Bronchial epithelial cell (primary cell): ENCODE measurements at places on chromosomes 5 and 9. TPM values are rescaled to one million over a fixed set of nuclear protein-coding genes. Genes with fewer than 3 reads are reported as not detected.

DNA sequence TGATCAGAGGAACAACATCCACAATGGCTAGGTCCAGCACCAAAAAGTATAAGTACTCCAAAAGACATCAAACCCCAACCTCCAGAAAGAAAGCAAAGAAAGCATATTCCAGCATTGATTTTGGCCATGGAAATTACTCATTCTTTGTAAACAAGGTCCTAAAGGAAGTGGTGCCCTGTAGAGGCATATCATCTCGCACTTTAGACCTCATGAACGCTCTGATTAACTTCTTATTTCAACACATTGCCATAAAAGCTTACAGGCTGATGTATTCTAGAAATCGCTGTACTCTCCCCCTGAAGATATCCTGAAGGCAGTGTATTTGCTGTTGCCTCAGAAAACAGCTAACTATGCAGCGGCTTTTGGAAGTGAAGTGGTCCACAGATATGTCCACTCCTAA is 82.7 kb upstream of the TNPO1 start:
- peak; percentile 34 for DNase-seq

Gene SHISAL2B
- not detected in 2 replicates for total RNA-seq

GRCh38 chr5:88729084-88729828 is 153.7 kb downstream of the MEF2C start:
- DNase-seq, result peak; percentile 72

GRCh38 chr9:137240318-137240840 is 708 bp upstream of the TUBB4B start:
- DNase-seq, result peak; percentile 28

Gene IGIP
- total RNA-seq, result 5.3 and 5.9 TPM in 2 replicates

- DNase-seq, result no peak
These were observed 1.6 kb downstream of the CREB3 start for GRCh38 chr9:35734096-35734495.

Gene GPX3
- 79.0 and 182 TPM in 2 replicates for total RNA-seq

Gene HTR4
- total RNA-seq, result 0.26 TPM in 1 of 2 replicates, not detected in the other

- no peak for DNase-seq
These were observed 187.0 kb downstream of the CACNA1B start for GRCh38 chr9:138064547-138064946.

- peak; percentile 40 for DNase-seq
These were observed 1.3 kb downstream of the CD74 start for GRCh38 chr5:150411245-150411979.

- DNase-seq, result no peak
These were observed at the start of gene NRG2 for GRCh38 chr5:140042643-140043507. Gene NRG2, minus strand, starts transcription at chr5:140043299.

Gene PCDHB11
- under 0.01 and 0.26 TPM in 2 replicates for total RNA-seq

DNA sequence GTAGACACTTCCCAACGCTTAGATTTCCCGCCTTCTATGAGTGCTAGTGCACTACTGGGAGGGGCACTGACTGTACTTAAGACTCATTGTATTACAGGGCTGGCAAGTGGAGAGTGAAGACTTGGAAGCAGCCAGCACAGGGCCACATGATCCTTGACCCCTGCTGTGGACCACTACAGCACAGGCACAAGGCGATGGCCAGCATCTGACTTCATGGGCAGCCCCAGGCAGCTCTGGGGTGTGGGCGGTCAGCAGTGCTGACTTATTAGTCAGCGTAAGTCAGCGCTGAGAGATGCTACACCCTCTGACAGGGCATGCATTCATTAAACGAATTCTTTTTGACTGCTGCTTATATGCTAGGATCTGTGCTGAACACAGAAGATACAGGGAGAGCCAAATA is 9.3 kb downstream of the SLC46A2 start:
- DNase-seq, result peak; percentile 78

- DNase-seq, result no peak
These were observed 2.9 kb downstream of the UCK1 start for GRCh38 chr9:131528186-131528585.

GRCh38 chr5:67400752-67401151 is 204.2 kb upstream of the CD180 start:
- DNase-seq, result no peak

- DNase-seq, result no peak
These were observed 2.4 kb downstream of the POLR3G start for GRCh38 chr5:90477073-90477472.

GRCh38 chr9:130337318-130337717 is 71.8 kb downstream of the HMCN2 start:
- no peak for DNase-seq

Gene PCDHA12
- under 0.01 and 0.13 TPM in 2 replicates for total RNA-seq

DNA sequence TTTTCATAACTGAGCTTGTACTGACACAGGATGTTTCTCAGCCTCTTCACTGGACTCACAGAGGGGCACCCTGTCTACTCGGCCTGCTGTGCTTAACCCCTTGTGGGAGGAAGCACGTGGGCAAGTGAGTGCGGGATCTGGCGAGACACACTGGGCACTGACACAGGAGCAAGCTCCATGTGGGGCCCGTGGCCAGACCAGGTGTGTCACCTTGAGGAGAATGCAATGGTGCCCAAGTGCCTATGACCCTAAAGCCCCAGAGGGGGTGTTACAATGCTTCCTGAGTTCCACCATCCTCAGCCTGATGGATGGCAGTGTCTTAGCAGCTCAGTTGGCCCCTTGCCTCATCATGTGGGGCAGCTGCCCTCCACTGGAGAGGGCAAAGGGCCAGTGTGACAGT is 128.9 kb downstream of the ALDH1A1 start:
- DNase-seq, result no peak

DNA sequence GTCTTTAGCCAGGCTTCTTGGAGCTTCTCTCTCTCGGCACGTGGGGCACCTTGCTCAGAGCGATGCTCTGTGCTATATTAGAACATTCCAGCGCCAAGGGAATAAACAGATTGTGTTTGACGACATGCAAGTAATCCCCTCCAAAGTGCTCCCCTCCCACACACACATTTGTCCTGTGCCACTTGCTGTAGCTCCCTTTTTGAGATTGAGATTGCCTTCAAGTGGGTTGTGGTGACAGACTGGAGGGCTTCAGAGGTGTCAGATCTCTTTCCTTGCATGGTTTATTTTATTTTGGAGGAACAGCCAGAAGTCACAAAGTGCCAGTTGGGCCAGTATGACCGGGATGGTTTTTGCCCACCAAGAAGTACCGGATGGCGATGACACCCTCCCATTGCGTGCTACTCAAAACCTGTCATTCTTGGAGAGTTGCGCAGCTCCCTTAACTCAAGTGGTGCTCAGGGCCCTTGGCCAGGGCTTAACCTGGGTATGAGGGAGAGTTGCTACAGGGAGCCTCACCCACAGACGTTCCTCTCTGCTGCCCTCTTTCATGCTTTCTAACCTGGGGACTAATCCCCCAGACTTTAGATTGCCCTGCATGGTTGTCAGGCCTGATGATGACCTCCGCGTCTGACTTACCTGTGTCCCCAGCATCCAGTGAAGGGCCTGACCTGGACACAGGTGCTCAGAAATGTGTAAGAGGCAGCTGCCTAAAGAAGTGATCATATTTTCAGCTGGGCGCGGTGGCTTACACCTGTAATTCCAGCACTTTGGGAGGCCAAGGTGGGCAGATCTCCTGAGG is 18.8 kb upstream of the RPL26L1 start:
- no peak for DNase-seq

Gene DBH
- not detected in 2 replicates for total RNA-seq

Gene GLT6D1
- total RNA-seq, result not detected in 2 replicates

Gene CDH18
- total RNA-seq, result under 0.01 TPM in 1 of 2 replicates, not detected in the other

GRCh38 chr5:69492923-69493395 is 369 bp downstream of the OCLN start:
- no peak for DNase-seq

Gene PHF24
- 0.13 and 0.26 TPM in 2 replicates for total RNA-seq

DNA sequence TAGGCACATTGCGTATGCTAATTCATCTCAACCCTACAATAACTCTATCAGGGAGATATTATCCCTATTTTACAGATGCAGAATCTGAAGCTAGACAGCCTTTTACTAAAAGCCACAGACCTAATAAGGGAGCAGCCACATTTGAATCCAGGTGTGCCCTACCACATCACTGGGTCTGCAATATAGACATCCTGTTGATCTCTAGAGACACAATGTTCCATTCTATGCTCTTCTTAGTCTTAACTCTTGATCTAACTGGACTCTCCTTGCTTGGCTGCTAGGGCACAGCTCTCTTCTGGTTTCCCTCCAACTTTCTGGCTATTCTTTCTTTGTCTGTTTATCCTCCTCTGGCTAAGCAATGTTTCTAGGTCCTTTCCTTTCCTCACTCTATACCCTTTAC is 1.4 kb upstream of the SPATA6L start:
- no peak for DNase-seq

Gene WDR38
- total RNA-seq, result not detected in 2 replicates

Gene PCDHB9
- under 0.01 TPM in 1 of 2 replicates, not detected in the other for total RNA-seq

Gene RAI14
- total RNA-seq, result 28.8 and 60.0 TPM in 2 replicates

DNA sequence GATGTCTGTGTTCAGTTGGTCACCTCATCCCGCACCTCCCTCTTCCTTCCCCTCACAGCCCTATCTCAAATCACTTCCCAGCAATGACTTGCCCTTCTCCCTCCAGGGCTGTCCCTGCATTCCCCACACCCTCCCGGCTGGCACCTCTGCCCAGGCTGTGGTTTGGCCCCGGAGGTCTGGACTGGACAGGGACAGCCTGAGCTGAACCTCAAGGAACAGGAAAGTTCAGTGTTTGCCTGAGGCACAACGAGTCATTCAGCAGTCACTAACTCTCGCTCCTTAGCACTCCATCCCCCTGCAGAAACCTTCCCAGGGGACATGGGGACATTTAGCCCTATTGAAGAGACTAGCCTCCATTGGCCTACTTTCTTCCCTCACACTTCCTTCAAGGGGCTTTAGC is 58.3 kb upstream of the MAP3K1 start:
- DNase-seq, result peak; percentile 47

Gene PAPPA
- 0.13 and 1.3 TPM in 2 replicates for total RNA-seq

DNA sequence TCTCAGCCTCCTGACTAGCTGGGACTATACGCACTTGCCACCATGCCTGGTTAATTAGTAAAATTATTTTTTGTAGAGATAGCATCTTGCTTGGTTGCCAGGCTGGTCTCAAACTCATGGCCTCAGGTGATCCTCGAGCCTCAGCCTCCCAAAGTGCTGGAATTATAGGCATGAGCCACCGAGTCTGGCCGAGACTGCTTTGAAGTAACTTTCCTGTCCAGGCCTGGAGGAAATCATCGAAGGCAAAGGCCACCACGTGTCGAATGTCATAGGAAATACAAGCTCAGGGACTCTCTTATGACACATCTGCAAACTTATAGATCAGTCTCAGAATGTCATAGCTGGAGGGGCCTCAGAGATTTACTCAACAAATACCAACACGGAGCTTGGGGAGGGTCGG is 25.1 kb downstream of the RAPGEF1 start:
- no peak for DNase-seq

Gene PFN3
- total RNA-seq, result not detected in 2 replicates

DNA sequence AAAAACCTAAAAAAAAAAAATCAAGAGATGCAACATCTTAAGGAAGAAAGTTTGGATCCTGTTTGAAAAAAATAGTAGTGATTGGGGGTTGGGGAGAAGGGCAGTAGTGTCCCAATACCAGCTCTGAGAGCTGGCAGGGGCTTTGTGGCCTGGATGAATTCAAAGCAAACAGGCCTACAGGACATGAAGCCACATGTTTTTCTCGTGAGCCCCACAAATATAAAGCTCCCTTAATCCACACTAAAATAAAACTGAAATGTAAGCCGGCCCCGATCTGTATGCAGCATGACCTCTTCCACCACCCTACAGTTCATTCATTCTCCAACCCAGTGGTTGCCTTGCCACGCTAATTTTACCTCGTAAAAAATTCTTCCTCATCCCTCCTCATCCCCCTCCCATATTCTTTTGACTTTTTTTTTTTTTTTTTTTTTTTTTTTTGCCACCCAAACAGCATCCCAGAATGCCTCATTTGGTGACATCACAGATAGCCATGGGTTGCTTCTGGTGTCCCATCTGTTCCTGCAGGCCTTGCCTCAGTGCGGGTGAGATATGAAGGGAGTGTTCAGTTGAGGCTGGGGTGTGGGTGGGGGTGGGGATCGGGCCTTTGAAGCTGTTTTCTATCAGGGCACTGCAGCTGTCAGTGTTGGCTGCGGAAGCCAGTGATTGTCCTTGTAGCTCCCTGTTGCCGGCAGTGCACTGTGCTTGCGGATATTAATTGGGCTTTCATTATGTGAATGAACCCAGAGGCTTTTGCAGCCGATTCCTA is 81.6 kb upstream of the NFIB start:
- DNase-seq, result no peak

DNA sequence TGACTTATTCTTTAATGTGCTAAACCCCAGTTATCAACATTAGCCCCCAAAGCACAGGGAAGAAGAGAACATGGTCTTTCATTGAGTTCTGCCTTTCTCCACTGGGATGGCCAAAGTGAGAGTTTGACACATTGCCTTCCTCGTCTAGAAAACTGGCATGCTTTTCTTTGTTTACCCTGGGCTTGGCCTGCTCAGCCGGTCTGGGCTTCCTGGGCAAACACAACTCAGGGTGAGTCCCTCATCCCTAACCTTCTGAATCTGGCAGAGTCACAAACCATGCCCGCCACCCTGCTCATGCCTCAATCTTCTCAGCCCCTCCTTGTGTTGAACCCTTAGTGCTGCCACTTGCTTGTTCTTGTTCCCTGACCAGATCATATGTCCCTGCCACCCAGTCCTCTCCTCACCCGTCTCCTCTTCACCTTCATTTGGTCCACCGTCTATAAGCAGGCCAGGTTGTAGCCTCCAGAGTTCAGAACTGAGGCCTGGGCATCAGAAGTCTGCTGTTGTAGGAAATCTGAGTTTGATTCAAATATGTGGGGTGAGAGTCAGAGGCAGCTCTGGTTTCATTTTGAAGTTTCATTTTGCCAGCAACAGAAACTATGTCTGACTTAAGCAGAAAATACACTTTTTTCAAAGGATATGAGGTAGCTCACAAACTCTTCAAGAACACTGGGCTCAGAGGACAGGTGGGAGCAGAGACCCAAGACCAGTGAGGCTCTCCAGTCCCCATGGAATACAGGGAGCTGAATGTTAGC is 217.6 kb downstream of the NDUFS4 start:
- peak; percentile 43 for DNase-seq

Gene MRPL50
- total RNA-seq, result 11.6 and 14.3 TPM in 2 replicates

Gene DMRTA1
- total RNA-seq, result 3.9 and 5.6 TPM in 2 replicates

- no peak for DNase-seq
These were observed 75.4 kb upstream of the SYK start for GRCh38 chr9:90726215-90726614.

GRCh38 chr5:72006361-72006760 is 100.9 kb upstream of the MAP1B start:
- no peak for DNase-seq

Gene CEP72
- total RNA-seq, result 4.2 and 6.8 TPM in 2 replicates

DNA sequence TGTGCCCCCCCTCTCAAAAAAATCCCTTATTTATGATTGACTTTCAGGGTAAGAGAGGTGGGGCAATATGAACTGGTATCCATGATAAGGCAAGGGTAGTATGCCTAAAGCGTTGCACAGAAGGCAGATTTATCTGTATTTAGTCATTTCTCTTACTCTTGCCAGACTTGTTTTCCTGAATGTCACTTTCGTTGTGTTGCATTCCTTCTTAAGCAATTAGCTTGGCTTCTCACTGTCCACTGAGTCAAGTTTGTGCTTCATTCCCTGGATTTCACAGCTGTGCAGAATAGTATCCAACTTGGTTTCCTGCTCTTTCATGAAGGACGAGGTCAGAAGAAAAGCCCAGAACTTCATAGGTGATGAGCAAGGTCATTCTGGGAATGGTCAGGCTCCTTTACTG is 301.5 kb upstream of the ACTBL2 start:
- peak; percentile 80 for DNase-seq

- DNase-seq, result peak; percentile 71
These were observed 29.1 kb downstream of the GFPT2 start for GRCh38 chr5:180323941-180324600.
